ENCODE measurements at places on chromosomes 16 and 17. TPM values are rescaled to one million over a fixed set of nuclear protein-coding genes. Genes with fewer than 3 reads are reported as not detected.

- no peak for DNase-seq
These were observed 160.0 kb downstream of the MAP2K6 start for GRCh38 chr17:69574257-69575197.

GRCh38 chr16:73216932-73217331 lies 169.0 kb upstream of the ZFHX3 start:
- no peak for DNase-seq

GRCh38 chr16:78563905-78564304 lies 464.5 kb downstream of the WWOX start:
- DNase-seq: no peak

The MT1A gene
- total RNA-seq: 104 TPM

DNA sequence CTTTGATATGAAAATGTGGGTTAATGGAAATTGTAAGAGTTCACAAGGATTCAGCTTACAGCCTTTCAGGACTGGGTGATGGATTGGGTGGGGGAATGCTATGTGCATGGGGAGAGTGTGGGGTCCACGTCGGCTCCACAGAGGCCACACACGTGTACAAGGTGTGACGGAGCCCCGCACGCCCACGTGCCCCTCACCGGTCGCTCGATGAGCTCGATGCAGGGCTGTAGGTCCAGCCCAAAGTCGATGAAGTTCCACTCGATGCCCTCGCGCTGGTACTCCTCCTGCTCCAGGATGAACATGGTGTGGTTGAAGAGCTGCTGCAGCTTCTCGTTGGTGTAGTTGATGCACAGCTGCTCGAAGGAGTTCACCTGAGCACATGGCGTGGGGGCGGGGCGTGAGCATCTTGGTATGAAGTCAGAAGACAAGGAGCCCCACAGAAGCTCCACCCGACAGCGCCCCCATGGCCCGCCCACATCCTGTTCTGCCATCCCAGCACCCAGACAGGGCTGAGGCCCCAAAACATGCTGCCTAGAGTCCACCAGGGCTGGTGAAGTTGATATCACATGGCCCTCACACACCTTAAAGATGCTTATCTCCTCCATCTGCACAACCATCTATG lies 99.1 kb downstream of the MYH11 start:
- DNase-seq: no peak

The COPS3 gene
- total RNA-seq: 54.6 TPM

DNA sequence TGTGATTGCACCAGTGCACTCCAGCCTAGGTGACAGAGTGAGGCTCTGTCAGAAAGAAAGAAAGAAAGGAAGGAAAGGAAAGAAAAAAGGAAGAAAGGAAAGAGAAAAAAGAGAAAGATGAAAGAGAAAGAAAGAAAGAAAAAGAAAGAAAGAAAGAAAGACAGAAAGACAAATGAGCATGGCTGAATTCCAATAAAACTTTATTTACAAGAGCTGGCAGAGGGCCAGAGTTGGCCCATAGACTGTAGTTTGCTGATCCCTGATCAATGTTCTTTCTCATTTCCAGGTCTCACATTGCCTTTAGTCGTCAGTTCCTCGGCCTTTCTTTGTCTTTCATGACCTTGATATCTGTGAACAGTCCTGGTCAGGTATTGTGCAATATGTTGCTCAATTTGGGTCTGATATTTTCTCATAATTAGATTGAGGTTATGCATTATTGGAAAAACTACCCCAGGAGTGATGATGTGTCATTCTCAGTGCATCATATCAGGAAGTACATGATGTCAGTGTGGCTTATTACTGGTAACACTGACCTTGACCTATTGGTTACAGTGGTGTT lies 68.5 kb upstream of the MED9 start:
- DNase-seq: peak; percentile 8

The SCGB1C2 gene
- not detected for total RNA-seq

GRCh38 chr16:46757339-46758050 lies 9.4 kb upstream of the MYLK3 start:
- no peak for DNase-seq

The FOXN1 gene
- total RNA-seq: not detected
